ENCODE measurements at places on chromosomes 13 and 19.

DNA sequence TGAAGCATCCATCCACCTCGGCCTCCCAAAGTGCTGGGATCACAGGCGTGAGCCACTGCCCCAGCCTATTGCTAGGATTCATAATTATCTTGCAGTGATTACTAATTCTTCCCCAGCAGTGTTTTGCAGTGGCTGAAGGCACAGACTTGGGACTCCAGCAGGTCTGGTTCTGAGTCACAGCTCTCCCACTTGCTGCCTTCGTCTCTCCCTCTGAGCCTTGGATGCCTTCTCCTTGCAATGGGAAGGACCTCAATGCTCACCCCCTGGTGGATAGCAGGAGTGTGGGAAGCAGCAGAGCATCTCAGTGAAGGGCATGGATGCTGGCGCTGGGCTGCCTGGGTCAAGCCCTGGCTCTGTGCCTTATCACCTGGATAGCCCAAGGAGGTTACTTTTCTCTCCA is 37.6 kb upstream of the SHKBP1 start:
- no peak for DNase-seq

DNA sequence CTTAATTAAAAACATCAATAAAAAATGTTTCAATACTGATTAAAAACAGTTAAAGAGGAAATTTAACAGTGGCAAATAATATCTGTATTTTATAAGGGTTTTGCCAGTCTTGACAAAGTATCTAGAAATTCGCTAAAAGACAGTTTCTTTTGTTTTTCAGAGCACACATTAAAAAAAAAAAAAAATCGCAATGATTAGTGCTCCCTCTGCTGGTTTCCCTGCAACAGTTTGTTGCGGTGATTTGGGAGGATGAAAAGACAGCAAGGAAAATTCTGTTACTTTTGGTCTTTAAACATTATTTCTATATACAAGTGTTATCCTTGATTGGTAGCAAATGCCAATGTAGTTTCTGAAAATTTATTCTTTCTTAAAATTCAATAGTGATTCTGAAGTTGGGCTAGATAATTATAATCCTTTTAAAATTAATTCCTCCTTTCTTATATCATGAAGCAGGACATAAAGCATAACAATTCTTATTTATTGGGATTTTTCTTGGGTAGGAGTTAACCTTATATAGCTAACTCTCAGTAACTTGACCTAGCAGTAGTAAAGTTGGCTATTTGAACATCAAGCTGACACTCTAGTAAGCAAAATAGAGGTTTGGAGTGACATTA is 23.1 kb upstream of the SPRY2 start:
- no peak for DNase-seq

GRCh38 chr19:850221-850978 is 1.7 kb upstream of the ELANE start:
- DNase-seq = no peak

DNA sequence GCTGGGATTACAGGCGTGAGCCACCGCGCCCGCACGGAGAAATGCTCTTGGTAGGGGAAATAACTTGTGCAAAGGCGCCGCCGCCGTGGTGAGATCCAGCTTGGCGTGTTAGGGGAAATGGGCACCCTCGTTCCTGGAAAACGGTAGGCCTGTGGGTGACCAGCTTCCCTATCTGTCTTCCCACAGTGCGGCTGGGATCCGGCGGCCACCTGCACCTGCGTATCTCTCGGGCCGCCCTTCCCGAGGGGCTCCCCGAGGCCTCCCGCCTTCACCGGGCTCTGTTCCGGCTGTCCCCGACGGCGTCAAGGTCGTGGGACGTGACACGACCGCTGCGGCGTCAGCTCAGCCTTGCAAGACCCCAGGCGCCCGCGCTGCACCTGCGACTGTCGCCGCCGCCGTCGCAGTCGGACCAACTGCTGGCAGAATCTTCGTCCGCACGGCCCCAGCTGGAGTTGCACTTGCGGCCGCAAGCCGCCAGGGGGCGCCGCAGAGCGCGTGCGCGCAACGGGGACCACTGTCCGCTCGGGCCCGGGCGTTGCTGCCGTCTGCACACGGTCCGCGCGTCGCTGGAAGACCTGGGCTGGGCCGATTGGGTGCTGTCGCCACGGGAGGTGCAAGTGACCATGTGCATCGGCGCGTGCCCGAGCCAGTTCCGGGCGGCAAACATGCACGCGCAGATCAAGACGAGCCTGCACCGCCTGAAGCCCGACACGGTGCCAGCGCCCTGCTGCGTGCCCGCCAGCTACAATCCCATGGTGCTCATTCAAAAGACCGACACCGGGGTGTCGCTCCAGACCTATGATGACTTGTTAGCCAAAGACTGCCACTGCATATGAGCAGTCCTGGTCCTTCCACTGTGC is 2.4 kb downstream of the GDF15 start:
- DNase-seq = peak; percentile 51

- no peak for DNase-seq
Observed at GRCh38 chr13:93435651-93436050, 209.0 kb downstream of the GPC6 start.

GRCh38 chr13:73754727-73755292 is 379.4 kb downstream of the KLF12 start:
- no peak for DNase-seq

DNA sequence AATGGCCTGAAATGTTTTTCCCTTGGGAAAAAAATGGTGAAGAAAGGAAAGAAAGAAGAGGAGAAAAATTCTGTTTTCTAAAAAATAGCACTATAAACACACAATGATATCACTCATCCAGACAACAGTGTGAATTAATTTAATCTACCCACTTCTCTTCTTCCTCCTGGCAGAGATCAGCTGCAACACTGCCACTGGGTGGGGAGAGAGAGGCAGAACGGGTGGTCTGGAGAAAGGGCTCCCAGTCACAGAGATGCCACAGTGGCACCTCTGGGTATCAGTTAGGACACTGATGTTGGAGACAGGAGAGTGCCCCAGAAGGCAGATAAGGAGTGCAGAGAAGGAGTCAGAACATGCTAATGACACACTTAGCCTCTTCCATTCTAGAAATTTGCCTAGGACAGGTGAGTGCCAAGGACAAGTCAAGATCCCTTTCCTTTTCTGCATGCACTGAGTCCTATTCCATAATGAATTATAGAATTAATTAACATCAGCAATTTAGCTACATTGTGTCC is 168.6 kb downstream of the SUCLA2 start:
- no peak for DNase-seq

DNA sequence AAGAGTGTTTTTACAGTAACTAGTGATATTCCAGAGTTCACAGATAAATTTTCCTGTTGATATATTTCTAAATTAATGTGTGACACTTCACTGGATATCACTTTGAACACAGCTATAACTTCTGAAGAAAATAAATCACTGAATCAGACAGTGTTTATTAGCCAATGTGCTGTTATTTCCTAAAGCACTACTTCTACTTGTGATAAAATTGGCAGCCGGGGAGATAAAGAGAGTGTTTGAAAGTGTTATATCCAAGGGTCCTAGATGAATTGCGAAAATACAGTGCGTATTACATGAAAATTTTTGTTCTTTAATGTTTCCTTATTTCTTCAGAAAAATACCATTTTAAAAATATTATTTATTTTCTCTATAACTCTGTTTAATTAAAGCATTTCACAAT is 417.5 kb upstream of the ARGLU1 start:
- DNase-seq = no peak

DNA sequence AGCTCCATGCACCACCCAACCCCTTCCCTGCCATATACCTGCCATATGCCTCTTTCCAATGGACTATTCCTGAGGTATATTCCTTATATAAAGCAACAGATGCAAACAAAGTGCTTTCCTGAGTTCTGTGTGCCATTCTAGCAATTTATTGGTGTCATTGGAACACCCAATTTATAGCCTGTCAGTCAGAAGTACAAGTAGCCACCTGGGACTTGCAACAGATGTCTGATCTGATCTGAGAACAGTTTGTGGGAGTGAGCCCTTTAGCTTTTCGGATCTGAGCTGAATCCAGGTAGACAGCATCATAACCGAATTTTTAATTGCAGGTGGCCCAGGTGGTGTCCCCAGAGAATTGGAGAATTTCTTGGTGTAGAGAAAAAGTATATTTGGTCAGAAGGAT is 963 bp upstream of the FPR3 start:
- DNase-seq = no peak

GRCh38 chr13:31747966-31748365 is 8.6 kb downstream of the RXFP2 start:
- DNase-seq = no peak
